ENCODE measurements at places on chromosomes 13 and 19. TPM values are rescaled to one million over a fixed set of nuclear protein-coding genes. Genes with fewer than 3 reads are reported as not detected.

The GARIN5A gene
- 1.8 TPM for total RNA-seq

The AP1M2 gene
- total RNA-seq: 37.1 TPM

The NOTCH3 gene
- 8.7 TPM for total RNA-seq

The ZNF527 gene
- total RNA-seq: 3.2 TPM

The CD177 gene
- 0.20 TPM for total RNA-seq

The ZNF480 gene
- total RNA-seq: 18.2 TPM

The FFAR2 gene
- total RNA-seq: not detected
